ENCODE measurements at places on chromosomes 5 and 9. TPM values are rescaled to one million over a fixed set of nuclear protein-coding genes. Genes with fewer than 3 reads are reported as not detected.

The CSF1R gene
- total RNA-seq, result 0.27 TPM

- H3K4me1 ChIP-seq, result peaks cover 6% of the 10 kb centered on the region
- no peaks in the 10 kb centered on the region for H3K27me3 ChIP-seq
- no peak overlapping the region for H3K27ac ChIP-seq
- H3K4me3 ChIP-seq, result no peak overlapping the region
- H3K36me3 ChIP-seq, result peaks cover 68% of the 10 kb centered on the region
Measured at GRCh38 chr9:93008457-93008856, 50.0 kb upstream of the SUSD3 start.

GRCh38 chr5:126613941-126614592 is 13.3 kb downstream of the PHAX start:
- no peak overlapping the region for H3K4me3 ChIP-seq
- peaks cover 5% of the 10 kb centered on the region for H3K4me1 ChIP-seq
- H3K27me3 ChIP-seq, result no peaks in the 10 kb centered on the region
- H3K27ac ChIP-seq, result no peak overlapping the region
- peaks cover 51% of the 10 kb centered on the region for H3K36me3 ChIP-seq

The FREM1 gene
- not detected for total RNA-seq

DNA sequence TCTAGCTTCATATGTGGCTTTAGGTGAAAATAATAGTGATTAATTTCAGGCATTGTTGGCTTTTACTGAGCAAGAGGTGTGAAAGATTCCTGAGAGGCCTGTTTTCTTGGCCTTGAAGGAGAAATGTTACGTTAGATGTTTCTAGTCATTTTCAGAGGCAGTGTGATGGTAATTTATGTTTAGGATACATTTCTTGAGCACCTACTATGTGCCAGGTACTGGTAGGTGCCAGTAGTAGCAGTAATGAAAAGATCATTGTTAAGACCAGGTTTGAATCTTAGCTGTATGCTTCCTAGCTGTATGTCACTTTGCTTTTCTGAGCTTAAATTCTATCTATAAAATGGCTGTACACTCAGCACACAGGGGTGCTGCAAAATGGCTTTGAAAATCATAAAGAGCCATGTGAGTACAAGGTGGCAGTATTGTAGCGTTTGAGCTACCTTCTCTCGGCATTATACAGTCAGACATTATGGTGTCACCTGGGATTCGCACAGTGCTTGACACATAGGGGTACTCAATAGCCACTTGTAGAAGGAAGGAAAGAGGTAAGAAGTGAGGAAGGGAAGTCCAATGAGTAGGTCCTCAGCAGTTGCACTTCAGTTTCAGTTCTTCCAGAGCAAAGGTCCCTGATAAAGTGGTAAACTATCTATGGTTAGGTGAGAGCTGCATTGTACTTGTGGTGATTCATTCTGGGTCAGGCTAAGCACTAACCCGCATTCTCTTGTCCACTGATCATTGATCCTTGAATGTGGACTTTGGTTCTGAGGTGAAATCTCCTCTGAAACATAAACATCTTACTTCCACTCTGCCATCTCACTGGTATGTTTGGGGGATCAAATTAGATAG is 166.5 kb upstream of the NR3C1 start:
- H3K27ac ChIP-seq, result no peak overlapping the region
- no peak overlapping the region for H3K4me3 ChIP-seq
- H3K27me3 ChIP-seq, result peaks cover 2% of the 10 kb centered on the region
- H3K36me3 ChIP-seq, result no peaks in the 10 kb centered on the region
- peaks cover 14% of the 10 kb centered on the region for H3K4me1 ChIP-seq
- DNase-seq, result no peak

DNA sequence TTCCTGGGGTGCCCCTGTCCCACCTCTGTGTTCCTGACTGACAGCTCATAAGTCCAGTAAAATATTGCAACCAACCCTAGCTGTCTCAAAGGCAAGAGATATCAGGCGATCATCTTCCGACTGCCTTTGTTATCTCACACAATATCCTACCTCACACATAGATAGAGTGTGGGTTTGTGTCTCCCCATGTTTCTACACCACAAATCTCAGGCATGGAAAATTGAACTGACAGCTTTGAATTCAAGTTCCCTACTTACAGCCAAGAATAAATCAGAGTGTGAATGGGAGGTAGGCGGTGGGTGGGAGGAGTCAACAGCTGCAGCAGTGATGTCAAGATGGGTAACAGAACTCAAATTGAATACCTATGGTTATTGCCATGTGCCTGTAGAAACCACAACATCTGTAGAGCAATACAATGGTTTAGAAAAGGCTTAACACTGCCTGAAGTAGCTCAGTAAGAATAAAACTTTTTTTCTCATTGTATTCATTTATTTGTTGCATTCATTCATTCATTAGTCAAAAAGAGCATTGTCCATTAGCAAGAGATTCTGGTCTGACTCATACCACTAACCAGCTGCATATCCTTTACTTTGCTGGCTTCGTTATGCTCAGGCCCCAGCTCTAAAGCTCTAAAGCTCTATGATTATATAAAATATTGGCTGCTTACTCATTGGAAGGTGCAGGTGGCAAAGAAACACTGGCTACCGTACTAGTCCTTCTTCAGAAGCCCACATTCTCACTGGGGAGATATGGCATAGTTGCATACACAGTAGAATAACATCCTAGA is 108.2 kb upstream of the DMAC1 start:
- no peak overlapping the region for H3K4me3 ChIP-seq
- H3K27ac ChIP-seq, result no peak overlapping the region
- H3K27me3 ChIP-seq, result peaks cover 2% of the 10 kb centered on the region
- no peak for DNase-seq
- H3K4me1 ChIP-seq, result peaks cover 9% of the 10 kb centered on the region

DNA sequence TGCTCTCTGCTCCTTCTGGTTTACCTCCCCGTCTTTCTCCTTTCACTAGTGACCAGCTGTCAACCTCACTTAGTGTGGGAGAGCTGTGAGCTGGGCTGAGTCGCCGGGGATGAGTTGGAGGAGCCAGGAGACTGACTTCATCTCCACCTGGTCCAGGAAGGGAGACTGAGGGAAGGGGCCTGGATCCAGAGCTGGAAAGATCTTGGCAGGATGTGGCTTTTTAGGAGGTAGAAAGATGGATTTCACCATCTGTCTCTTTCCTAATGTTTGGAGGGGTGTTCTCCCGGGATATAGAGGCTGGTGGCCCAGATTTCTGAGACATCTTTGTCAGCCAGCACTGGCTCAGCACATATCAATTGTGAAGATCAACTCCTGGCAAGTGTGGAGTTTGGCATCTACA is 37.1 kb upstream of the TNC start:
- DNase-seq, result no peak
- no peak overlapping the region for H3K27ac ChIP-seq
- H3K4me3 ChIP-seq, result no peak overlapping the region
- H3K4me1 ChIP-seq, result peaks cover 2% of the 10 kb centered on the region
- H3K36me3 ChIP-seq, result no peaks in the 10 kb centered on the region

- peaks cover 28% of the 10 kb centered on the region for H3K27me3 ChIP-seq
- DNase-seq, result no peak
- H3K4me3 ChIP-seq, result no peak overlapping the region
Measured at GRCh38 chr9:22056402-22056801, 47.3 kb upstream of the CDKN2B start.

GRCh38 chr5:96565582-96566265 is 96.5 kb upstream of the CAST start:
- peaks cover 14% of the 10 kb centered on the region for H3K4me1 ChIP-seq
- DNase-seq, result no peak
- no peak overlapping the region for H3K27ac ChIP-seq
- no peaks in the 10 kb centered on the region for H3K36me3 ChIP-seq
- no peak overlapping the region for H3K4me3 ChIP-seq
- H3K27me3 ChIP-seq, result peaks cover 28% of the 10 kb centered on the region
